Caco-2 (cell line): ENCODE measurements at places on chromosomes 7 and 10. TPM values are rescaled to one million over a fixed set of nuclear protein-coding genes. Genes with fewer than 3 reads are reported as not detected.

GRCh38 chr7:105346593-105347322, 42.0 kb downstream of the SRPK2 start:
- no peak overlapping the region for H3K27ac ChIP-seq
- DNase-seq, result no peak
- no peaks in the 10 kb centered on the region for H3K36me3 ChIP-seq
- no peak overlapping the region for H3K4me3 ChIP-seq

The GATA3 gene
- total RNA-seq, result 27.7 and 32.0 TPM in 2 replicates

The RBM20 gene
- 0.35 and 0.36 TPM in 2 replicates for total RNA-seq

DNA sequence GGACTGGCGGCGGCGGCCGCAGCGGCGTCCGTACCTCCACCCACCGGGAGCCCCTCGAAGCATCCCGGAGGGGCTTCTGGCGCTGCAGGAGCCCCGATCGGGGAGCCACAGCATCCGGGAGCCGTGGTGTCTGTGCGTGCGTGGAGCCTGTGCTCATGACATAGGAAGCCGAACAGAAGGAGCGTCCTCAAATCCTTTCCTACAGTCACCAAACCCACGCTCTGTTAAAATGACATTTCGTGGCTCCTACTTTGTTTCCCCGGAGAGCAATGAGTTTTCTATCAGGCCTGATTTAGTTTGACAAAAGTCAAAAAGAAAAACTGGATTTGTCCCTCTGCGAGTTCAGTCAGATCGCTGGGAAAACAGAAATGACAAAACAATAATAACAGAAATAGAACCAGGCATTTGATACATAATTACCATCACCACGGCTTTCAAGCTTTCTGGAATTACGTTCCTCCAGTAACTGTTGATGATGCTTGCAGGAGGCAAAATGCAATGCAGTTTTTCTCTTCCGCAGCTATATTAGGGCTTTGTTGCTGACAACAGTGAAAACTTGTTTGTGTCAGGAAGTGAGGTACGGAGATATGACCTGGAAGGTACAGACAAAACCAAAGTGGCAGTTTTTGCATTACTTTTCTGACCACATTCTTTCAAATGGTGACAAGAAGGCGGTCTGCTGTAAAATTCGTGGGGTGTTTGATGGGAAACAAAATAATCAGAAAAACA, 219.3 kb upstream of the MKLN1 start:
- H3K36me3 ChIP-seq, result no peaks in the 10 kb centered on the region
- 0 out of 2 replicates have a peak, but pooled peaks cover 1% of the 10 kb centered on the region for H3K27me3 ChIP-seq
- H3K4me1 ChIP-seq, result peaks cover 20% of the 10 kb centered on the region

The PPP1R17 gene
- not detected in 2 replicates for total RNA-seq

- H3K4me3 ChIP-seq, result no peak overlapping the region
- DNase-seq, result no peak
- H3K36me3 ChIP-seq, result no peaks in the 10 kb centered on the region
- no peak overlapping the region for H3K27ac ChIP-seq
- no peaks in the 10 kb centered on the region for H3K27me3 ChIP-seq
Observed at GRCh38 chr10:119550827-119551226, 8.3 kb upstream of the RGS10 start.

- peak overlapping the region; percentile 96 for H3K4me3 ChIP-seq
- H3K36me3 ChIP-seq, result peaks cover 3% of the 10 kb centered on the region
- no peaks in the 10 kb centered on the region for H3K27me3 ChIP-seq
- peaks cover 8% of the 10 kb centered on the region; the same call in 1 of the 2 replicates for H3K4me1 ChIP-seq
- peak overlapping the region; percentile 95 for H3K27ac ChIP-seq
Observed at GRCh38 chr7:104207348-104207730, 474 bp downstream of the ORC5 start.

The GIMAP5 gene
- not detected in 2 replicates for total RNA-seq

The SPDYE16 gene
- 0.34 and 0.44 TPM in 2 replicates for total RNA-seq

DNA sequence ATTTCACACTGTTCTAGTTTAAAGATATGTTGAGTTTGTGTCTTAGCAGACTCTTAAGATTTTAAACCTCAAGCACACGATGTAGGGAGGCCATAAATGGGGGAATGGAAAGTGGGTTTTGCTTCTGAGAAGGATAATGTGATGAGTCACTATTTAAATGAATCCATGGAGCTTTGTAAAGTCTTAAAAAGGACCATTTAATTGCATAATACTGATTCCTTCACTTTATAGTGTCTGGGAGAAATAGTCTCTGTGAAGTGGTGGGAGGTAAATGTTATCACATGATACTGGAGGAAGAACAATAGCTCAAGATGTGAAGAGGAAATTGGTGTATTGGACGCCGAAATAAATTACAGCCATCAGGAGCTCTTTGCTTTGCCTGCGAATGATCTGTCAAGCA, 84.0 kb upstream of the MYO3A start:
- no peaks in the 10 kb centered on the region for H3K36me3 ChIP-seq
- no peak overlapping the region for H3K4me3 ChIP-seq
- H3K27me3 ChIP-seq, result no peaks in the 10 kb centered on the region
- no peak for DNase-seq
- H3K27ac ChIP-seq, result no peak overlapping the region
- no peaks in the 10 kb centered on the region for H3K4me1 ChIP-seq

GRCh38 chr7:3277604-3278572, 23.2 kb upstream of the SDK1 start:
- H3K36me3 ChIP-seq, result no peaks in the 10 kb centered on the region
- H3K27me3 ChIP-seq, result no peaks in the 10 kb centered on the region
- no peak overlapping the region for H3K4me3 ChIP-seq
- no peak overlapping the region for H3K27ac ChIP-seq
- DNase-seq, result no peak
- no peaks in the 10 kb centered on the region for H3K4me1 ChIP-seq

The XPNPEP1 gene
- total RNA-seq, result 76.6 and 92.4 TPM in 2 replicates

The MINDY4 gene
- total RNA-seq, result 2.0 and 2.1 TPM in 2 replicates

- no peaks in the 10 kb centered on the region for H3K36me3 ChIP-seq
- H3K4me3 ChIP-seq, result no peak overlapping the region
- H3K27ac ChIP-seq, result no peak overlapping the region
- H3K27me3 ChIP-seq, result no peaks in the 10 kb centered on the region
- no peaks in the 10 kb centered on the region for H3K4me1 ChIP-seq
Observed at GRCh38 chr7:150343225-150343624, 1.8 kb upstream of the RARRES2 start.

The CALML5 gene
- total RNA-seq, result not detected in 2 replicates

The ZP3 gene
- total RNA-seq, result 3.2 and 5.5 TPM in 2 replicates

DNA sequence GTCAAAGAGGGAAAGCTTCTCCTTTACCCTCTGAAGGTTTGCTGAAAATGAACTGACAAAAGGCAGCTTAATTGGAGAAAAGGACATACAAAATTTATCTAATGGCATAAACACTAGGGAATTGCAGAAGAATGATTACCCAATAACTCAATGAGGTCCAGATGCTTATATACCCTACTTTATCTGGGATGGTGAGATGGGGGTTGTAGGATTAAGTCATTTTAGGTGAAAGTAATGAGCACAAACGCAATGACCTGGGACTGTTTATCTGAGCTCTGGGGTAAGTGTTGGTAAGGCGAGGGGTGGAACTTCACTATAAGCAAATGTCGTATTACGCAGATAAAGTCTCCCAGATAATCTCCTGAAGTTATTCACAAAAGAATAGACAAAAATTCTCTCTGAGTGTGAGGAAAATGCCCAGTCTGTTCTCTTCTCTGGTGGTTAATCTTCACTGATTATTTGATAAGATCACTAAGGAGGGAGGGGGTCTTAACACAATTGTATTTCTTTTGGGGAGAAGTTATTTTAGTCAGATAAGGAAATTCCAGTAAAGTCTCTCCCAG, 1067.8 kb downstream of the DNAJB9 start:
- no peaks in the 10 kb centered on the region for H3K36me3 ChIP-seq
- no peak overlapping the region for H3K27ac ChIP-seq
- H3K4me3 ChIP-seq, result no peak overlapping the region
- H3K27me3 ChIP-seq, result no peaks in the 10 kb centered on the region

GRCh38 chr7:137462074-137462715, 118.7 kb upstream of the PTN start:
- no peaks in the 10 kb centered on the region for H3K36me3 ChIP-seq
- no peak overlapping the region for H3K4me3 ChIP-seq
- H3K27me3 ChIP-seq, result no peaks in the 10 kb centered on the region
- H3K4me1 ChIP-seq, result no peaks in the 10 kb centered on the region

The MEIG1 gene
- total RNA-seq, result not detected in 2 replicates

The TMEM184A gene
- 16.5 and 22.0 TPM in 2 replicates for total RNA-seq

The ADRB1 gene
- 2.1 and 2.3 TPM in 2 replicates for total RNA-seq

The NRG3 gene
- 0.66 and 1.1 TPM in 2 replicates for total RNA-seq

DNA sequence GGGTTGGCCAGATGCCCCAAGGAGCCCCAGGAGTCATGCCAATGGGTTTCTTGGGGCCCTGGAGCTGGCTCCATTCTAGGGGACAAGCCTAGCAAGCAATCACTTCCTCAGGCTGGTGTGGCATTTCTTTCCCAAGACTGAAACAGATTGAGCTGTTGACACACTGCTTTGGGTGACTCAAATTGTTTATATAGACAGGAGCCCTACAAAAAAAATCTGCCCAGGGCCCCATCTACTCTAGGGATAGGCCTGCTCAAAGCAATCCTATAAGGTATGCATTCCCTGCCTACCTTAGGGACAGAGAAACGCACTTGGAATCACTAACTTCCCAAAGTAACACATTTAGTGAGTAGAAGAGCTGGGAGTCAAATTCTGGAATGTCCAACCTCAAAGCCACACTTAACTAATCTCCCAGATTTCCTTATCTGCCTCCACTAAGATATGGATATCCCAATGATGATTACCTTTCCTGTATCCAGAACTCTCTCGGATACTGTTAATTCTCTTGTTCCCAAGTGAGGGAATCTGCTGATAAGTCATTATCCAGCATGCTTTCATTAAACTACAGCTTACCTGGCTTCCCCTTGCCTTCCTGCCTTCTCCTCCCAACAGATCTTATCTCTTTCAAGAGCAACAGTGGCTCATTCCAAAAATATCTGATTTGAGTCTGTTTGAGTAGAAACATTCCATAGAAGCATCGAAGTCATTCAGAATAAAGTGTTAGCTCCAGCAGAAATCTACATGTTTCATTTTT, 3.1 kb downstream of the ABLIM1 start:
- no peaks in the 10 kb centered on the region for H3K27me3 ChIP-seq
- no peaks in the 10 kb centered on the region for H3K36me3 ChIP-seq
- peaks cover 46% of the 10 kb centered on the region for H3K4me1 ChIP-seq
- H3K27ac ChIP-seq, result peak overlapping the region; percentile 54

The MNX1 gene
- 34.0 and 36.5 TPM in 2 replicates for total RNA-seq

- DNase-seq, result no peak
- H3K36me3 ChIP-seq, result peaks cover 3% of the 10 kb centered on the region
- no peak overlapping the region for H3K4me3 ChIP-seq
- H3K27ac ChIP-seq, result peak overlapping the region; percentile 15
- peaks cover 12% of the 10 kb centered on the region for H3K4me1 ChIP-seq
Observed at GRCh38 chr7:583410-584121, 63.9 kb upstream of the PDGFA start.

The PNLIPRP1 gene
- not detected in 2 replicates for total RNA-seq

The HOXA5 gene
- total RNA-seq, result 4.3 and 4.9 TPM in 2 replicates

The CNNM1 gene
- not detected in 2 replicates for total RNA-seq
